ENCODE measurements at places on chromosomes 4 and X.

DNA sequence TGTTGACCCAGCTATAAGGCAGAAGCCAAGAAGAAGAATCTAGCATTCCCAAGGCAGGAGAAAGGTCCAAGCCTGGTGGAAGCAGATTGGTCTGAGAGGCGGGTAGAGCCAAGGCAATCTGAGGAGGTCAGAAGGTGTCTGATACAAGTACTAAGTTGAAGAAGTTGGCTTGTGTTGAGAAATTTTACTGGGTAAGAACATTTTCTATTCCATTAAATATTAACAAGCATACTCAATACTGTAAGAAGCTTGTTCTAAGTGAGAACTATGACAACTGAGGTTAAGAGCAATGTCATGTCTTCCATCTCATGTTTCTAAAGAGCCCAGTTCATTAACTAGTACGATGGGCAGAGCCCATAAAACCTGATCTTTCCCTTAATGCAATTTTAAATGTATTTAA is 75.0 kb downstream of the FAM13A start:
- DNase-seq = no peak

DNA sequence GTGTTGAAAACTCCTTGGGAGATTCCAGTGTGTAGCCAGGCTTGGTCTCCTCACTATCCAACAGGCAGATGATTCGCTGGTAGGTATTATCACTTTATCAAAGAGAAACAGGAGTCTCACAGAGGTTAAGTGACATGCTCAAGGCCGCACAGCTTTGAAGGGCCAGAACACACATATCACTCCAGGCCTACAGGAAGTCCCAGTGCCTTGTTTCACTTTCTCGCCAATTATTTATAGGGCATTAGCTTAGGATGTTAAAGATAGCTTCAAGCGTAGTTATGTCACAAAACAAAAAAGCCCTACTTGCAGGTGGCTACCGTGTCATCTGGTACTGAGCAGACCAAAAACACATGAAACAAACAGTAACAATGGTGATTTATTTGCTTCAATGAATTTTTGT is 13.2 kb downstream of the ATP8A1 start:
- DNase-seq = no peak

GRCh38 chr4:5719350-5720055 is 8.5 kb downstream of the EVC start:
- DNase-seq = no peak

DNA sequence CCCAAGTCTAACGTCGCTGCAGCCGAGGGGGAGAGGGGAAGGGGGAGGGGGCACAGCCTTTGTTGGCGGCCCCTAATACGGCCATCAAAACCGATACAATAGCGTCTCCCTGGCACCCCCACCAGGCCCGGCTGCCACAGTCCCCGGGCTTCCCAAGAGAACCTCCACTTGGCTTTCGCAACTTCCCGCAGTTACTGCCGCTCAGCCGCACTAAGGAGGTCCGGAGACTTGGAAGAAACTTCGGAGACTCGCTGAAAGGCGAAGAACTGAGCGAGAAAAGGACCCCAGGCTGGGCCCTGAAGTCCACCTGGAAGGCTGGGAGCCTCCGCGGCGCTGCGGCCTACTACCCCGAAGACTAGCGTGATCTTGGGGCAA is 2.8 kb downstream of the NKX6-1 start:
- no peak for DNase-seq

GRCh38 chr4:42149004-42149403 is 3.5 kb downstream of the BEND4 start:
- DNase-seq = no peak

GRCh38 chr4:16310606-16311005 is 84.3 kb upstream of the TAPT1 start:
- DNase-seq = no peak

DNA sequence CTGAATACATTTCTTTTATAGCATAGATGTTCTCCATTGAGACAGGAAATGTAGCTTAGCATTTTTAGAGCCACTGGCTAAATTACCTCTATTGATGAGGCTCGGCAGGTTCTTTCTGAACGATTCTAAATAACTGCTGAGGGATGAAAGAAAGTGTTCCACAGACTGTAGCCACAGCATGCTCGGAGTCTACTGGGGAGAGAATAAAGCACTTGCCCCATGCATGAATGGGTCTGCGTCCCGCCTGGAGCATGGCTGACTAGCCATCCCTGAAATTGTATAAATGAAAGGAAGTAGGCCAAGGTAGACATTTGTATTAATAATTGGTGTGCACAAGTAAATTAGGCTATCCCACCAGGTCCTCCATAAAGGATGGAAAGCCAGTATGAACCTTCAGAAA is 269.8 kb downstream of the COL25A1 start:
- no peak for DNase-seq

DNA sequence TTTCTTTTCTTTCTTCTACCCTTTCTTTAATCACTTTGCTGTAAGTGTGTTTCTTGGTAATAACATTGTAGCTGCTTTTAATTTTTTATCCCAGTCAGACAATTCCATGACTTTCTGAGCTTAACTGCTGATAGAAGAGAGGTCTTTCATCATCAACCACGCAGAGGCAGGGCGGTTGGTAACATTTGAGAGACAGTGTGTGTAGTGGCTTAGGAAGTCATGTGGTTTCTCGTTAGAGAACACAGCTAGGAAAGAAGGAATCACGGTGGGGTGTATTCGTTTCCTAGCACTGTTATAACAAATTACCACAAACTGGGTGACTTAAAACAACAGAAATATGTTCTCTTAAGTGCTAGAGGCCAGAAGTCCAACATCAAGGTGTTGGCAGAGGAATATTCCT is 11.5 kb downstream of the PRPS2 start:
- no peak for DNase-seq

DNA sequence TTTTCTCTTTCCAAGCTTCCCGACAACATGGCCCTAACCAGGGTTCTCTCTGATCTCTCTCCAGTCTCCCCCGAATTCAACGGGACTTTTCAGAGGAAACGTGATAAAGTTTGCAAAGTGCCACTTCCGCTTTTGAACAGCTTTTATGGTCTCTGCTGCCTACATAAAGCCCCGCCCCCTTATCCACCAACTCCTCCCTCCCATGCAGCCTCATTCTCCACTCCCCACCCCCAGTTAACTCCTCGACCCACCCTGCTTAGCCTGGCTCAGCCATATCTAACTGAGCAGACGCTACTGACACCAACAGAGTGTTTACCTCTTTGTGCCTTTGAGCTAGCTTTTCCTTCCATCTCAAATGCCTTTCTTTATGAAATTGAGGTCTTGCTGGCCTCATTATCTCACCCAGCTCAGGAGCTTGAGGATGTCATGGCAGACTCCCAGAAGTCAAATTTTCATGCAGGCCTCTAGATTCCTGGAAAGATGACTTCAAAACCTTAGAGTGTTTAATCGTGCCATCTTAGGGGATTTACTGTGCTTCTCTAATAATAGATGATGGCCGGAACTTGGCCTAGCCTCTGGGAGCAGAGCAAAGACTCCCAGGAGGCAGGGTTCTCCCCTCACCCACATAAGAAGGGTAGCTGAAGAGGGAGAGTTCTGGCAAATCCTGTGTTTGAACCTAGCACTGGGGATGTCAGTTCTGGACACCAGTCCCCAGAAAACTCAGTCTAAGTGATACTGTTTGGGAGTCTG is 606.0 kb downstream of the BCOR start:
- peak; percentile 52 for DNase-seq

DNA sequence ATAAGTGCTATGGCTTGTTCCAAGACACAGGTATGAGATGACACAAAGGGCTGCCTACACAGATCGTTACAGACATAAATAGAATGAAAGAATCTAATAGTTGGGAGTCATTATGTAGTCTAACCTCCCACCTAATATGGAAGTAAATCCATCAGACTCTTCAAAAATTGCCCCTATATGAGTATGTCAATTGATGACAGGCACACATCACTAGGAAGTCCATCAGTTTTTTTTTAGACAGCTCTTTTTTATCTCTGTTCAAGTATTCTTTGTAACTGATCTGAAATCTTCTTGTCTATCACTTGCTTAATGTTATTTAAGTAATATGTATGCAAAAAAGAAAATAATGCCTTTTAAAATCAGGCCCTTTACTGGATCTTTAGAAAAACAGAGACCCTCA is 191.6 kb downstream of the UBE2NL start:
- DNase-seq = no peak

DNA sequence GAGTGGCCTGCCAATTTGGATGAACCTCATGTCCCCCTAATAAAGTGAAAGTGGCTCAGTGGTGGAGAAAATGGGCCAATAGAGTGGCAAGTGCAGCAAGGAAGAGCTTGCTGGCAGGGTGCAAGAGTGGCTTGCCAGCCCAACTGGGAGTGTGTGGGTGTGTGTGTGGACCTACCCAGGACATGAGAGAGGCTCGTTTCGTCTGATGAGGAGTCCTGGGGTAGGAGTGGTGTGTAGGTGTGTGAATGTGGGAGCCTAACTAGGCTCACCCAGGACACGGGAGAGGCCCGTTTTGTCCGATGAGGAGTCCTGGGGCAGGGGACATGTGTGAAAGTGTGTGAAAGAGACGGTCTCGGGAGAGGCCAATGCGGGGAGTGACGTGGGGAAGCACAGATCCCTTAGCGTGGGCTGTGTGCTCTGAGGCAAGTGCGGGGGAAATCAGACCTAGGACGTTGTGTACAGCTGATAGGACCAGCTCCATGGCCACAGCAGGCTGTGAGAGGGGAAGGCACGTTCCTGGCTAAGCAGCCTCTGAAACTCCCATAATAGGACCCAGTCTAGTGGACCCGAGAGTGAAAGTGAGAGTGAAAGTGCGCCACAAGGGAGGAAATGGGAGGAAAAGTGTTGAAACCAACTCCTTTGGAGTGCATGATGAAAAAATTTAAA is 5.3 kb downstream of the GAGE10 start:
- peak; percentile 29 for DNase-seq

GRCh38 chrX:39453889-39454621 is 643.7 kb downstream of the BCOR start:
- no peak for DNase-seq

DNA sequence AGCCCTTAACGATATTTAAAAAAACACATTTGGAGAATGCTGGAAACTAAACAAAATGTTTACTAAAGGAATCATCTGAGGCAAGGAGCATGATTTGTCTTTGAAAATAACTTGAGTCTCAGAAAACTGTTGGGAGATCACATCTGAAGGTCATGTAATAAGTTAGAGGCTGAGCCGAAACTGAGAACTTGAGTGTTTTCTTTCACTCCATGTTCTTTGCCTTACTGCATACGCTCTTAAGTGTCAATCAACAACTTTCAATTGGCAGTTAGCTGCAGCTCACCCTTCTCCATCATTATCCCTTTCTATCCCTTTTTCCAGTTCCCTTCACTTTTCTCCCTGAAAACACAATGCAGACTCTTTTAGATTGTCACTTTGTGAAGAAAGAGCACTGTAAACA is 216.2 kb downstream of the ADGRA3 start:
- DNase-seq = no peak

DNA sequence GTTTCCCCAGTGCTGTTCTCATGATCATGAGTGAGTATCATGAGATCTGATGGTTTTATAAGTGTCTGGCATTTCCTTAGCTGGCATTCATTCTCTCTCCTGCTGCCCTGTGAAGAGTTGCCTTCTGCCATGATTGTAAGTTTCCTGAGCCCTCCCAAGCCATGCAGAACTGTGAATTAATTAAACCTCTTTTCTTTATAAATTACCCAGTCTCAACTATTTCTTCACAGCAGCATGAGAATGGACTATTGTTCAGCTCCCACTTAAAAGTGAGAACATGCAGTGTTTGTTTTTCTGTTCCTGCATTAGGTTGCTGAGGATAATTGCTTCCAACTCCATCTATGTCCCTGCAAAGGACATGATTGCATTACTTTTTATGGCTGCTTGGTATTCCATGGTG is 311.7 kb upstream of the CTSO start:
- DNase-seq = no peak

DNA sequence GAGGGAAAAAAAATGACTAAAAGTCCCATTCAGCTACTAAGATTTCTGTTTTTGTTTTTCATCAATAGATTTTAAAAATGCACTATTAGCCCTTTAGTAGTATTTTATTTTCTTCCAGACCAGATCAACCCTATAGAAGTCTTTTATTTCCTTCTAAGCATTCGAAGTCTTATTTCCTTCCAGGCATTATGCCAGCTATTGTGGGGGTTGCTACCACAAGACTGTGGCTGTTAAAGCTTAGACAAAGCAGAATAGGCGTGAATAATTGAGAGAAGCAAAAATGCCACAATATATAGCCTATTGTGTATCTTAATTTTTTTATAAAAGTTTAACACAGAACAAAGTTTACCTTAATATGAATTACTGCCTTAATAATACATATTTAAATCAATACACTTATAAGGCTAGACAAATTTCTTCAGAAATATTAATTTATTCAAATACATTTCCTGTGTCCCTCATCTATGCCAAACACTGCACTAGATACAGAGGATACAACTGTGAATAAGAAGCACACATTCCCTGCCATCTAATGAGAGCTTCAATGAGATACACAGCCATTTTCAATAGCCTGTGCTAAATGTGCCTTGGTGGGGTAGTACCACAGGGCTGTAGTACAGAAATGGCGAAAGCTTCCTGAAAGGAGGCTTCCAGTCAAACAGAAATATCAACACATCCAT is 33.1 kb downstream of the SLC10A7 start:
- DNase-seq = no peak
